HuH-7.5 (cell line): ENCODE measurements at places on chromosomes 16 and 17.

- no peak for DNase-seq
Measured at GRCh38 chr16:86069736-86070298, 170.9 kb downstream of the IRF8 start.

GRCh38 chr17:81294512-81295030, 536 bp downstream of the SLC38A10 start:
- DNase-seq = no peak

GRCh38 chr16:27027971-27028370, 38.8 kb upstream of the C16orf82 start:
- no peak for DNase-seq

GRCh38 chr17:6524520-6524919, 31.8 kb downstream of the PITPNM3 start:
- no peak for DNase-seq

- DNase-seq = no peak
Measured at GRCh38 chr17:48385319-48385718, 44.7 kb downstream of the SKAP1 start.

DNA sequence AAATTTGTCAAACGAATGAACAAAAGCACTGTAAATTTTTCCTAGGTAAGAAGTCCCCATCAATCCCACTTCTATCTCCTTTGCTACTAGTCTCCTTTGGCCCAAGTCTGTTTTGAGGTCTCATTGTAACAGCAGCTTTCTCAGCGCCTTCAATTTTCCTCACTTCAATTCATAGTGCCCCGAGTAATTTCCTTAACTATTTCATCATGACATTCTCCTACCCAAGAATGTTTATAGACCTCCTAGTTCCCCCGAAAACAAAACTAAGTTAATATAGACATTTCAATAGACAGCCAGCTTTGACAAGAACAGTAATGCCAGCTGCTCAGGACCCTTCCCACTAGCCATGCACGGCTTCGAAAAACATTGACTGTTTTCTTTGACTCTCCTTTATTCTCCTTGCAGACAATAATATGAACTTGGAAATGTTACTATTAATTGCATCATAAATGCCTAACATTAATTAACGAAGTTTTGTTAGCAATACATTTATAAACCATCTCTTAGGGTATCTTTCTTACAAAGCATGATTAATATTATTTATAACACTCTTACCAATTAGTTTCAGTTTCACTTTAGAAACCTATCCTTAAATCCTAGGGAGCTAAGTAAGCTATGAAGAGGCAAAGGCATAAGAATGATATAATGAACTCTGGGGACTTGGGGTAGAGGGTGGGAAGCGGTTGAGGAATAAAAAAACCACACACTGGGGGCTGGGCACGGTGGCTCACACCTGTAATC, 22.8 kb downstream of the GLG1 start:
- no peak for DNase-seq

DNA sequence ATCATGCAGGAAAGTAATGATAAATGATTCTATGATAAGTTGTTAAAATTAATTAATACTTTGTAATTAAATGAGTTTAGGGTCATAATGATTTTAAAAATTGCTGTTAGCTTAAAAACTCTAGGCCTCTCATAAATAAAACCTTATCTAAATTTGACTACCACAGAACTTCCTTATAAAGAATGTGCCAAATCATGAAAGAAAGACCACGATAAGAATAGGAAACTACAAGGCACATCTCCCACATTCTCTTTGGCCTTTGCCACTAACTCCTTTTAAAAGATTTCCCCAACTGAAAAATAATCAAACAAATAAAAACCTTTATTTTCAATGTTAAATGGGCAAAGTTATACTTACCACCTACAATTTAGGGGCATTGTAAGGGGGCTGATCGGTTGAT, 164.6 kb upstream of the C17orf78 start:
- DNase-seq = no peak

- DNase-seq = no peak
Measured at GRCh38 chr17:57705921-57706695, 39.0 kb downstream of the CCDC182 start.

DNA sequence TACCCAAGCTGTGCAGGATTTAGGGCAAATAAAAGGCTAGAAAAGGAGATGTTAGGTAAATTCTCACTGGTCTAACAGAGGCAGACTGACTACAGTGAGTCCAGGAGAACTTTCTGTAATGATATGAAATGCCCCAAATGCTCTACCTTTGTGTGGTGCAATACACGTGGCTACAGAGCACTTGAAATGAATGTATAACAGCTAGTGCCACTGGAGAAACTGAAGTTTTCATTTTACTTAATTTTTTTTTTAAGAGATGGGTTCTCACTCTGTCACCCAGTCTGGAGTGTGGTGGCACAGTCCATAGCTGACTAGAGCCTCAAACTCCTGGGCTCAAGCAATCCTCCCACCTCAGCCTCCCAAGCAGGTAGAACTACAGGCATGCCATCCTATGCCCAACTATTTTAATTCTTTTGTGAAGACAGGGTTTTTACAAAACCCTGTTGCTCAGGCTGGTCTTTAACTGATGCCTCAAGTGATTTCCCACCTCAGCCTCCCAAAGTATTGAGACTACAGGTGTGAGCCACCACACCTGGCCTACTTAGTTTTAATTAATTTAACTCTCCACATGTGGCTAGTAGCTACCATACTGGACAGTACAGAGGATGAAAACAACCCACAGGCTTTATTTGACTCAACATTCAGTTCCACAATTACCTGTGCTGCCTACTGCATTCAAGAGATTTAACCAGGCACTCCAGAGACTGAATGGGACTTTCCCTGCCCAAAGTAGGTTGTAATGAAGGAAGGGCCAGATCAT, 84.8 kb upstream of the PLEKHM1 start:
- no peak for DNase-seq

GRCh38 chr16:56013962-56014552, 138.9 kb upstream of the CES5A start:
- DNase-seq = no peak

- DNase-seq = no peak
Measured at GRCh38 chr16:72612256-72612655, 435.7 kb downstream of the ZFHX3 start.

- DNase-seq = no peak
Measured at GRCh38 chr16:75584108-75584507, 17.9 kb downstream of the GABARAPL2 start.

DNA sequence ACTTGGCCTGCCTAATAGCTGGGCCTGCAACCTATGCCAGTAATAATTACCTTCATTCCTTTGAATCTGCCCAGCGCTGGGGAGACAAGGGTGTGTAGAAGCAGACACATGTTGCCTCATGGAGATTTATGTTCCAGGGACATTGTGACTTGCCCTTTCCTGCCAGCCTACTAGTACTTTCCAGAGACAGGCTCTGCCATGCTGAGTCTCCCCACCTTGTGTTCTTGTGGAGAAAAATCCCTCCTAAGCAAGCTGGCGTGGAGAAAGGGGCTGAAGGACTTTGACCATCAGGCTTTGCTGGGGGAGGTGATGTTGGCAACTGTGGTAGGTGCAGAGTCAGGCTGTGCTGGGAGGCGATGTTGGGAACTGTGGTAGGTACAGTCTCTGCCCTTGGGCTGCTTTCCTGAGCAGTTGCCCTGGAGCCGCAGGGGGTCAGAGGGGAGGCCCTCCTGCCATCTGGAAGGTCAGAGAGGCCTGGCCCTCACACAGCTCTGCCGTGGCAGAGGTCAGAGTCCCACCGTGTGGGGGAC, 4.0 kb downstream of the KSR1 start:
- DNase-seq = no peak

- DNase-seq = no peak
Measured at GRCh38 chr17:12362853-12363455, 302.7 kb upstream of the MYOCD start.

DNA sequence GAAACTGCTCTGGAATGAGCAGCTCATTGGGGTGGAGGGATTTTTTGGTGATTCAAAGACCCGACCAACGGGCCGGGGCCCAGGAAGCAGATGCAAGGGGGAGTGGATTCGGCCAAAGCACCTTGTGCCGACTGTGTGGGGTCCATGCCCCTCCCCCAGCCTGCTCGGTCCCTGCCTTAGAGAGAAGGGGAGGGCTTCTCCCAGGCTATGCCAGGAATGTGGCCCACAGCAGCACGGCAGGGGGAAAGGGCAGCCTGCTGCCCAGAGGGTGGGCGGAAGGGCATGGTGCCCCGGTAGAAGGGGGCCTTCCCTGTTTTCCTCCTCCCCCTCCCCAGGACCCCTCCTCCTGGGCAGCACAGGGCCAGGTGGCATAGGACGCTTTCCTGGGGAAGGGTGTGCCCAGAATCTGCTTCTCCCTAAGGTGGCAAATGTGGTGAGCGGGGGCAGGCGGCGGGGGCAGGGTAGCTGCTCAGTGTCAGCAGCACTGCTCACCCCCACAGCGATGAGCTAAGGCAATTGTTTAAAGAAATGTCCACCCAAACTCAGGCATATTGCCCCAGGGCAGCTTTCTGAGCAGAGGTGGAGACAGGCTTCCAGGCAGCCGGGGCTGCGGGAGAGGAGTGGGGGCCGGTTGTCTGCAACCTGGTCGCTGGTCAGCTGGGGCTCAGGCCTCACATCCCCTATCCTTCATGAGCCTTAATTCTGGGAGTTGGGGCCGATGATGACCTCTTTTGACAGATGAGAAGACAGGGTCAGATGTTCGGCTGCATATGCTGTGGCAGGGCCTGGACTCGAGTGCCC, 33.9 kb upstream of the MLKL start:
- DNase-seq = no peak

DNA sequence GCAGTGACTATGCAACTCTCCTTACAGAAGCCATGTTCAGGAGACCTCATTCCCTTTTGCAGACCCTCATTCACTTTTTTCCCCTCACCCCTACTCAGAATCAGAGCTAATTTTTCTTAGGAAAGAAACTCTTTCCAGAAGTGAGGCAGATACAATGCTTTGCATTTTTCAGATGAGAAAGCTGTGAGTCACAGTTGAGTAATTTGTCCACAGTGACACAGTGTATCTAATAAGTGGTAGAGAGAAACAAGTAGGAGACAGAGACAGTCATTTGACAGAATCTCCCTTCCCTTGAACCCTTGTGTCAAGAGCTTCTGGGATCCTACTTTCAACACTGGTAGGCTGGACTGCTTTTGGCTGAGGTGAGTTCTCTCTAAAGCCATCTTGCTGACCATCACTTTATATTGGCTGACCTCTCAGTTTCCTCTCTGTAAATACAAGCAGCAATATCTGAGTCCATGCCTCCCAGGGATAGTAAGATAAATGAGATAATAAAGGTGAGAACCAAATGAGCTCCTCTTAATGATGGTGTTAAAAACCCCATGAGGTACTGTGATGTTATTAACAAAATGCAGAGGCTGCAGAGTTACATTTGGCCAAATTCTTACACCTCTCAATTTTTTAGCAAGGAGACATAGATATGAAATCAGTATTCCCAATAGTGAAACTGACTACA, 130.8 kb downstream of the CA10 start:
- no peak for DNase-seq

GRCh38 chr16:10465821-10466220, 80.0 kb downstream of the ATF7IP2 start:
- DNase-seq = no peak

DNA sequence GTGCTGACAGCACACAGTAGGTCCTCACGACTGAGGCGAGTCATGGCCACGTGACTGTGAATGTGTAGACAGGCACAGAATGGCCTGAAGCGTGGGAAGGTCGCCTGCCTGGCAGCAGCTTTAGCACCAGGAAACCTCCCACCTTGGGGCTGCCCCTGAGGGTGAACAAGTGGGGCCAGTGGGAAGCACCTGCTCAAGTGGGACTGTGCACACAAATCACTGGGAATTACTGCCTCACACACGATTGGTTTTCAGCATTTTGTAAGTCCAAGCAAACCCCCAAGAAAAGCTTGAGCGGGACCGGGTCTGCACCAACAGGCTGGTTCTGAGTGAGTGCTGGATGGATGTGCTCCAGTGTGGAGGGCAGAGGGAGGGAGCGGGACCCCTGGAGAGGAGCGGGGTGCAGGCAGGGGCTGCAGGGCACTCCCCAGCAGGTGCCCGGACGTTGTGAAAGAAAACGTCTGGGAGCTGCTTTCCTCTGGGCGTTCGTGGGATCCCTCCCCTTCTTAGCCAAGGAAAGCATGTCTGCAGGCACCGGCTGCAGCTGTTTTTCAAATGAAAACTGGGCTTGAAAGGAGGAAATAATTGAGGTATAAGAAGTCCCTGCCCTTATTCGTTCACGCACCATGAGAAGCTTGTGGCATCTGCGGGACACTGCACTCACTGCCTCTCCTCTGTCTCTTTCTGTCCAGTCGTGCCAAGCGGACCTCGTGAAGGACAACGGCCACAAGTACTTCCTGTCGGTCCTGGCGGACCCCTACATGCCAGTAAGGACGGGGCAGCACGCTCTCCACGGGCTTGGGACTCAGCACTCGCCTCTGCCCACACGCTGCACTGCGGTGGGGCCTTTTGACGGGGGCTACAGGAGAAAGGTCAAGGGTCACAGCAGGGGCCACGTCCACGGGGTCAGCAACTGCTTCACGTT, 111.7 kb upstream of the CHMP6 start:
- DNase-seq = no peak

- DNase-seq = peak; percentile 60
Measured at GRCh38 chr16:86509759-86510464, 415 bp upstream of the FOXF1 start.

- no peak for DNase-seq
Measured at GRCh38 chr16:81632392-81633146, 146.5 kb upstream of the PLCG2 start.

GRCh38 chr17:52524096-52524637, 365.7 kb upstream of the CA10 start:
- DNase-seq = no peak

- DNase-seq = no peak
Measured at GRCh38 chr16:52171481-52171880, 375.5 kb downstream of the TOX3 start.

GRCh38 chr17:45696442-45696841, 87.7 kb upstream of the CRHR1 start:
- DNase-seq = no peak
